ENCODE measurements at places on chromosomes 12 and 14.
A peak's percentile ranks its signal among the peaks of the same experiment; 100 is the strongest.

DNA sequence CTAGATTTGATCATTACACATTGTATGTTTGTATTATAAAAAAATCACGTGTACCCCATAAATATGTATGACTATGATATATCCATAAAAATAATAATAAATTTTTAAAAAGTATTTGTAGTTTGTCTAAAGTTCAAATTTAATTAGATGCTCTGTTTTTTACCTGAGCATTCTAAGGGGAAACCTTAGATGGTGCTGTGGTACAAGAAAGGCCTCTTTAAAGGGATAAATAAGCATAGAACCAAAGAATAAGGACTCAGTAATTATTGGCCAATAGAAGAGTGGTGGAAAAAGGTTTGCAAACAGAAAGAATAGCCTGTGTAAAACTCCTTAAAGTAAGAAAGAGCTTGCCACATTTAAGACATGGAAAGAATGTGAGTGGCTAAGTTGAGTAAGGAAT lies 580.1 kb upstream of the SEL1L start:
- no peak for DNase-seq

DNA sequence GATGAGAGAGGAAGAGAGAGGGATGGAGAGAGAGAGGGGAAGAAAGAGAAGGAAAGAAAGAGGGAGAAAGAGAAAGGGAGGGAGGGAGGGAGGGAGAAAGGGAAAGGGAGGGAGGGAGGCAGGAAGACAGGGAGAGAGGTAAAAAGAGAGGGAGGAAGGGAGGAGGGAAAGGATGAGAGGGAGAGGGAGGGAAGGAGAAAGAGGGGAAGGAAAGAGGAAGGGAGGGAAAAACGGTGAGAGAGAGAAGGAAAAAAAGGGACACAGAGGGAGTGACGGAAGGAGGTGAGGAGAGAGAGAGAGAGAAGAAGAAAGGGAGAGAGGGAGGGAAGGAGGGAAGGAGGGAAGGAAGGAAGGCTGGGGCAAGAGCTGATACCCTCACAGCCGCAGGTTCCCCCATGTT lies 56.8 kb downstream of the FOXN3 start:
- no peak for DNase-seq

DNA sequence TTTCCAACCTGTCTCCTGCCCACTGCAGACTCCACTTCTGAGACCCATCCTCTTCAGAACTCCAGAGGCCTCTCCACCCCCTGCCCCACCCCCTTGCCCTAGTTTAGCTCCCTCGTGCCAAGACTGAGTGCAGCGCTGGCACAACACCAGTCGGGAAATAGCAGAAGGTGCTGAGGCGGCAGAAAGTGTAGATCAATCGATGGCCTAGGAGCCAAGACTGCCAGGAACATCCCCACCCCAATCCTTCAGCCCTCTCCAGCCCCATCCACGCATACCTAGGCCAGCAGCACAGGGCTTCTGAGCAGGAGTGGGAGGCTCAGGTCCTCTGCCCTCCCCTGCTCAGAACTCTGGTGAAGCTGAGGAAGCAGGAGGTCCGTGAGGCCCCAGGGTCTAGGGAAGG lies 1.1 kb downstream of the CPNE6 start:
- no peak for DNase-seq

DNA sequence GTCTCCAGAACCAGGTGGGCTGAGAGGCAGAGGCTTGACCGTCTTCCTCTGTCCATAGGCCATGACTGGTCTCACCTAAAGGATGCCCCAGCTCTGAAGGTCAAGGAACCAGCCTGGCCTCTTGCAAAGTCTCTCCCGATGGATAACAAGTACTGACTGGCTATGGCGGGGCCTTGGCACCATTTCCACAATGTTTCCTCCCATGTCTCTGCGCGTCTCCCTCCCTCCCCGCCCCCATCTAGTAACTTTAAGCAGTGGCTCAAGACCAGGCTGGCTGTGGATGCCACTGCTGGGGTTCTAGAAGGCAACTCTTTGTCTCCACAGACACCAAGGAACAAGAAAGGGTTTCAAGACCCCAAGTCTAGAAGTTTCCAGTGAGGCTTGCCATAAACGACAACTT lies 275.5 kb downstream of the DPF3 start:
- no peak for DNase-seq

GRCh38 chr12:31958569-31959160 lies 550 bp upstream of the RESF1 start:
- no peak for DNase-seq

- DNase-seq: no peak
These were observed 72.1 kb downstream of the PRIMA1 start for GRCh38 chr14:93716002-93716745.

DNA sequence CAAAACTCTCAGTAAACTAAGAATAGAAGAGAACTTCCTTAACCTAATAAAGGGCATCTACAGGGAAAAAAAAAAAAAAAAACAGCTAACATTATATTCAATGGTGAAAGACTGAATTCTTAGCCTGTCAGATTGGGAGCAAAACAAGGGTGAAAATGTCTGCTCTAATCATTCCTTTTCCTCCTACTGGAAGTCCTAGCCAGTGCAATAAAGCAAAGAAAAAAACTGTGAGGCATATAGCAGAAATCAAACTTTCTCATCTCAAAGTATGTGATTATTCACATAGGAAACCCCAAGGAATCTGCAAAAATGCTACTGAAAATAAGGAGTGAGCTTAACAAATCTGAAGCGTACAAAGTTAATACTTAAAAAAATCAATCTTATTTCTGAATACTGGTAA lies 170.7 kb downstream of the NUAK1 start:
- DNase-seq: no peak

- DNase-seq: peak; percentile 6
These were observed 1.2 kb upstream of the GOLGA5 start for GRCh38 chr14:92792885-92793284.

- DNase-seq: no peak
These were observed 203.2 kb upstream of the SSTR1 start for GRCh38 chr14:38004610-38004879.

GRCh38 chr12:48768147-48768546 lies 20.7 kb downstream of the ADCY6 start:
- no peak for DNase-seq

- DNase-seq: no peak
These were observed 14.2 kb downstream of the FGF6 start for GRCh38 chr12:4431436-4431835.

DNA sequence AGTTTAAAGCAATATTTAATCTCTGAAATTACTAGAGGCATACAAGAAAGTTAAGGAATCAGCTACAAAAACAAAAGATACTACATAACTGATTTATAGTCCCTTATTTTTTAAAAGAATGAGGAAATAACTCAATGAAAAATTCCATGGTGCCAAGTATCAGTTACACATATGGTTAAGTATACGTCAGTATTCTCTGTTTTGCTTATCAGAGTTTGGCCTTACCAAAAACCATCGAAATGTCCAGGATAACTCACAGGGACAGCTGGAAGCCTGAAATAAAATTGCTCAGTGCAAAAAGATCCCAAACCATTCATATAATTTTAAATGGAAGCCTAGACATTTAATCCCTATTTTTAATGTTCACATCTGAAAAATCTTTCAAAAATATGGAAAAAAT lies 3.6 kb downstream of the CFL2 start:
- DNase-seq: no peak

GRCh38 chr14:41960281-41960680 lies 353.6 kb downstream of the LRFN5 start:
- DNase-seq: no peak

DNA sequence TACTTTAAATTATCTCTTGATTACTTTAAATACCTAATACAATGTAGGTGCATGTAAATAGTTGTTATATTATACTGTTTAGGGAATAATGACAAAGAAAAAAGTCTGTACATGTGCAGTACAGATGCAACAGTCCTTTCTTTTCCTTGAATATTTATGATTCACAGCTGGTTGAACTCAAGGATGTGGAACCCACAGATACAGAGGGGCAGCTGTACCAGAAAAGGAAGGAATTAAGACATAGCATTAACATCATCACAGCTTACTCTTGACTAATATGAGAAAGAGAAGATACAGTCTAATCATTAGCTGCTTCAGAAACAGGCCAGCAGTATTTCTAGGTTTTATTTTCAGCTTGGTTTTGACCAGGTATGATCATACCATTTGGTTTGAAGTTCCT lies 34.7 kb upstream of the AP4S1 start:
- no peak for DNase-seq

DNA sequence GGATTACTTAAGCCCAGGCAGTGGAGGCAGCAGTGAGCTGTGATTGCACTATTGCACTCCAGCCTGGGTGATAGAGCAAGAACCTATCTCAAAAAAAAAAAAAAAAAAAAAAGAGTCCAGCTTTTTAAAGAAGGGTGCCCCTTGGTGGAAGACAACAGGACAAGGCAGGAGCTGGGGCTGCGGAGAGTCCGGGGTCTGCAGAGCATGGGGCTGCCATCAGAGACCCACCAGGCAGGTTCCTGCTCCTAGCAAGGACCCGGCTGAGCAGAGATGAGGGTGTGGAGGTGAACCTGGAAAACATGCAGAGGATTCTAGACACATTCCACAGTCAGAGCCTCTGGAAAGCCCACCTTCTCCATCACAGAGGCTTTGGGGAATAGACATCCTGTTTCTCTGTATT lies 21.0 kb upstream of the CIPC start:
- no peak for DNase-seq

DNA sequence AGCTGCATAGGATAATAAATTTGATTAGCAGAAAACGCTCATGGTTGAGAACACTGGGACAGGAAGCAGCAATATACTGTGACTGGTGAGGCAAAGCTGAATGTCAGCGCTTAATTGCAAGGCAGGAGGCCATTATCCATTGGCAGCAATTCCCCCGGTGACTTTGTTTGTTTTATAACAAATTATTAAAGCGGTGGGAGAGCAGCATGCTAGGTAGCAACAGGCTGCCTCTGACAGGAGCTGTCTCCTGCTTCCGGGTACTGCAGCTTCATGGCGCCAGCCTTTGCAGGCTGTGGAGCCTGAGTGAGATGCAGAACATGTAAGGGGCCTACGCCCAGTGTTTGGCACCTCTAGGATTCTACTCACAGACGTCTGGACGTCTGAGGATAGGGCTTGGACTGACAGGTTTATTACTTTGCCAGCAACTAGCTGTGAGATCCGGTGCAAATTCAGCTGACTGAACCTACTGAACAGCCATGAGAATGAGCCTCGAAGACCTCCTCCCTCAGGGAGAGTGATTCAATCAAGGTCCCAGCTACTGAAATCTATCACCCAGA lies 82.1 kb upstream of the SSTR1 start:
- no peak for DNase-seq

DNA sequence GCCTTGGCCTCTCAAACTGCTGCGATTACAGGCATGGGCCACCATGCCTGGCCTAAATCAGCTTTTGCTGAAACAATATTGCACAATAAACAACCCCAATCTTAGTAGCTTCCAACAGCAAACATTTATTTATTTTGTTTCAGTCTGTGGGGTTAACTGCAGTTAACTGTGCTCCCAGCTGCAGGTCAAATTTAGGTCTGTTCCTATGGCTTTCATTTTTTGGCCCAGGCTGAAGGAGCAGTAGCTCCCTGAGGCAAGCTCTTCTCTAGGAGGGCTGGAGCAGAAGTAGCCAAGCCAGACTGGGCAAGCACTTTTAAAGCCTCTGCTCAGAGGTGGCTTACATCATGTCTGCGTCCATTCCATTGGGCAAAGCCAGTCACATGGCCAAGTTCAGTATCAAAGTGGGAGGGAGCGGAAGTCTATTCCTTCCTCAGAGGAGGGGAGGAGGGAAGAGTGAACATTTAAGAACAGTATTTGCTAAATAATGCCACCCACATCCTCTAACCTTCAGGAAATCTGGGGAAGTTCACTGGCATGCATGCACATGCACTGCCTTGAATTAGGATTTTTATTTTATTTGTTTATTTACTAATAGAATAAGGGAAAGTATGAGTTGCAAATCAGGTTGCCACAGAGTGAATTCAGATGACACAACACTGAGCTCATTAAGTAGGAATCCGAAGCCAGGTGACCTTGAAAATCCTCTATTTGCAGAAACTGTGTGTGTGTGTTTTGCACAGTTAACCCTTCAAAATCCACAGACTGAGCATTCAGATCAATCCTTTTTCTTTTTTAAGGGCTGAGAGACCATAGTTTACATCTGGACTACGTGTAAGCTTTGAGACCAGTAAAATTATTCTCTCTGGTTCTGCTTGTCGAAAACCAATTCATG lies 122.0 kb upstream of the SEL1L start:
- DNase-seq: no peak

GRCh38 chr12:61757831-61758505 lies 502.2 kb upstream of the USP15 start:
- DNase-seq: no peak

GRCh38 chr14:75141062-75141461 lies 14.2 kb upstream of the NEK9 start:
- DNase-seq: no peak

DNA sequence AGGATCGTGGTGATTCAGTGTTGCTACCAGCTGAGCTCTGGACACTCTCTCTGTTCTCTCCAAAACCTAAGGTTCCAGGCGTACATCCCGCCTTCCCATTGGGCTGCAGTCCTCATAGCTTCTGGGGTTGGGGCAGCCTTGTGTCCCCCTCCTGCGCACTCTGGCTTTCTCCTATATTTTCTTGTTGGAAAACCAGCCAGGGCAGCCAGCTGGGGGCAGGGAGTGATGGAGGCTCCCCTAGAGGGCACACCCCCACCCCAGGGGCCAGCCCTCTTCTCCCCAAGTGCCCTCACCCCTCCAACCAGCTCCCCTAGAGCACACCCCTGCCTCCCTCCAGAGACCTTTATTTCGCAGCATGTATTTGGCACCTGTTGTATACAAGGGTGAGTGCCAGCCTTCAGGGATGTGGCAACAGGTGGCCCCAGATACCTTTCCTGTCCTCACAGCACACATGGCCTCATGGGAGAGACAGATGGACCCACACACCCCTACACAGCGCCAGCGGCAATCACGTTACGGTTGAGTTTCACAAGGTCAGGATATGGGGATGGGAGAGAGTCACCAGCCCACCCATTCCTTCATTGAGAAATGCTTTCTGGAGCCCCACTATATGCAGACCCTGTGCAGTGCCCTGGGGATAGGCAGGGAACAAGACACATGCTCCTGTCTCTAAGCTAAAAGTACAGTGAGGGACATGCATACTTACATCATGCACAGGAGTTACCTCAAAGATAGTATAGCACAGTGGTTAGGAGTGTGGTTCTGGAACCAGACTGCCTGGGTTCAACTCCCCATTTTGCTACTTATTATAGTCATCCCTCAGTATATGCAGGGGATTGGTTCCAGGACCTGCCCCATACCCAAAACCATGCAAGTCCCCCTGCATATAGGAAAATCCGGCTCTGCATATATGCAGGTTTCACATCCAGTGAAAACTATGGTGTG lies 141.1 kb downstream of the PHETA1 start:
- no peak for DNase-seq

- no peak for DNase-seq
These were observed 230.2 kb downstream of the EPS8 start for GRCh38 chr12:15558915-15559528.

- DNase-seq: no peak
These were observed 133.2 kb downstream of the SLC38A4 start for GRCh38 chr12:46692606-46693005.

DNA sequence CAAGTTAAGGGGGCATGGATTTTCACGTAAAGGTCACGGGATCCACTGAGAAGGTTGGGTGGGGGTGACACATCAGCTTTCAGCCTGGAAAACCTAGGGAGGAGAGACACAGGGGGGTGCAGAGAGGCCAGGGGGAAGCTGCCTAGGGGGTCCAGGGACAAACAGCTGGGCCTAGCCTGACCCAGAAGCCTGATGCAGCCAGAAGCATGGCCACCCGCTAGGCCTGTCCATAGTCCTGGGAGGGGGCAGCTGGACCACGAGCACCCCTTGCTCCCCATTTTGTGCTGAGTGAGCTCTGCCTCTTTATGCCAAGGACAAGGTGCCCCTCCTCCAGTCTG lies 322.7 kb upstream of the RTL1 start:
- no peak for DNase-seq

GRCh38 chr12:26327975-26328644 lies 132.7 kb downstream of the SSPN start:
- DNase-seq: no peak

Measured in NCI-H2227 treated with DMSO at 0.1 percent for 48 hours (cell line).